AG09319 (cell line): ENCODE measurements at places on chromosomes 5 and 9.

DNA sequence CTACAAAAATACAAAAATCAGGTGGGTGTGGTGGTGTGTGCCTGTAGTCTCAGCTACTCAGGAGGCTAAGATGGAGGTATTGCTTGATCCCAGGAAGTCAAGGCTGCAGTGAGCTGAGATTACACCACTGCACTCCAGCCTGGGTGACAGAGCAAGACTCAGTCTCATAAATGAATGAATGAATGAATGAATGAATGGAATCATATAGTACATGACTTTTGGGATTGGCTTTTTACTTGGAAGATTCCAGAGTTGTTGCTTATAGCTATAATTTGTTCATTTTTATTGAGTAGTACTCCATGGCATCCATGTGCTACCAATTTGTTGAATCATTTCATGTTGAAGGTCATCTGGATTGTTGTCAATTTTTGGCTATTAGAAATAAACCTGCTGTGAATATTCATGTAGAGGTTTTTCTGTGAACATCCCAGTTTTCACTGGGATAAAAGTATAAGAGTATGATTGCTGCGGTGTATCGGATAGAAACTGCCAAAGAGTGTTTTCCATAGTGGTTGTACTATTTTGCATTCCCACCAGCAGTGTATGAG is 19.9 kb downstream of the ERBIN start:
- no peak for DNase-seq

DNA sequence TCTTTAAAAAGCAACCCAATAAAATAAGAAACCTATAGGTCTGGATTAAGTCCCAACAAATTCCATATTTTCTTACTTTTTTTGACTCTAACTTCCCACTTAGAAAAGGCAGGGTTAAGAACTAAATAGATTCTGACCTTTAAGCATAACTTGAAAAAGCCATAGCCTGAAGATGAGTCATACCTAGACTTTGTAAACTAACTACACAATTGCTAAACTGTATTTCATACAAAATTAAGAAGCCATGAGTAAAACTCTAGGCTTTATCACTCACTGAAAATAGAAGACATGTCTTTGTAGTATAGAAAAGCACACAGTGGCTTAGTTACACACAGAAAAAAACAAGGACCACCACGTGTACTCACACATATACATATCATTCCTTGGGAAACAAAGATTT is 51.5 kb downstream of the MLLT3 start:
- DNase-seq: no peak

- peak; percentile 43 for DNase-seq
Measured at GRCh38 chr5:126600631-126601511, at the start of gene PHAX. PHAX (plus strand) TSS chr5:126600947; CDS start chr5:126600963, 16 bp downstream.

GRCh38 chr5:151155775-151156506 is 1.6 kb downstream of the ANXA6 start:
- DNase-seq: no peak
